ENCODE measurements at places on chromosomes 6 and 20. TPM values are rescaled to one million over a fixed set of nuclear protein-coding genes. Genes with fewer than 3 reads are reported as not detected.

- DNase-seq = no peak
Observed at GRCh38 chr20:25220810-25221591, 25.5 kb downstream of the ENTPD6 start.

The NMBR gene
- total RNA-seq = 0.32 TPM

The COL11A2 gene
- 1.3 TPM for total RNA-seq

The FOXP4 gene
- 1.6 TPM for total RNA-seq

The PNLDC1 gene
- total RNA-seq = not detected

DNA sequence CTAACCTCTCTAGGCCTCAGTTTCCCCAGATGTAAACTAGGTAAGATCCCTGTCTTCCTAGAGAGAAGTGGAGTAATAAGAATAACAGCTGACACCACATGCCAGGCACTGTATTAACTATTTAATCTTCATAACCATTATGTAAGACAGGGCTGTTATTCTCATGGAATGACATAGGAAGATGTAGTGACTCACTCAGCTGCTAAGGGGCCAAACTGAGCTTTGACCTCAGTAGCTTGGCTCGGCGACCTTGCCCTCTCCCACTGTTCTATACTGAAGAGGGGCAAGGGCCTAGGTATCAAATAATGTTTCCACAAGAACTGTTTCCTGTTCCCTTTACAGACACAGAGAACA lies 2.9 kb upstream of the MDGA1 start:
- no peak for DNase-seq

GRCh38 chr6:107246972-107247615 lies 131.8 kb upstream of the BEND3 start:
- no peak for DNase-seq
